ENCODE measurements at places on chromosomes 6 and 20.

- DNase-seq = no peak
Measured at GRCh38 chr6:111250791-111251354, 163.6 kb downstream of the SLC16A10 start.

DNA sequence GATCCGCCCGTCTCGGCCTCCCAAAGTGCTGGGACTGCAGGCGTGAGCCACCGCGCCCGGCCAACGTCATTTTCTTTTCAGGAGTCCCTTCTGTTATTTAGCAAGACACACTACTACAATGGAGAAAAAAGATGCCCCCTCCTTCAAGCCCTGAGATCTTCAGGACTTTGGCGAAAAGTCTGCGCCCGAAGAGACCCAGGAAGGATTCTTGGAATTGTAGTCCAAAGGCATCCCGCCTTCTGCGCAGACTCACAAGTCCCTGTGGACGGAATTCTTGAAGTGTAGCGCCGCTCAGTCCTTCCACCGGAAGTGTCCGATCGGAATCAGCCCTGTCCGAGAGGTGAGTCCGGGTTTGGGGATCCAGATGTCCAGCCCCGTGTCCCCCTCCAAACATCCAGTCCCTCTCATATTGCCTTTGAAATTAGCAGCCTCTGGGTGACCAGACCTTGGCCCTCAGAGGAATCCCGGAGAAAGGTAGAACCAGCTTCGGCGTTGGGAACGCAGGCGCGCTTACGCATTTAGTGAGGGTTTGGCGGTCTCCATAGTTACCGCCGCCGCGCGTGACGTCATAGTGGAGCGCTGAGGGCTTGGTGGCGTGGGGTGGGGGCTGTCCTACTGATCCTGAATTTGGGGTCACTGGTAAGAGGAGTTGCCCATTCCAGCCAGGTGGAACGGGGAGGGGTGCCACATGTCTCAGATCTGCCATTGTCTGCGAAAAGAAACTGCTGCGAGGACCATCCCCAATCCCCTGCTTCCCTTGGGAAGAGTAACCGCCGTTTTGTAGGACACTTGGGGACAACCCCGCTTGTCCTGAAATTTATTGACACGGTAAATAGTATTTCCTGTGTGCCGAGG is 490 bp downstream of the ZNF165 start:
- DNase-seq = peak; percentile 68

GRCh38 chr6:2266841-2267240 is 21.4 kb upstream of the GMDS start:
- DNase-seq = no peak

GRCh38 chr6:109454496-109455436 is 806 bp downstream of the MICAL1 start:
- no peak for DNase-seq

GRCh38 chr20:39638731-39639130 is 676.6 kb downstream of the DHX35 start:
- no peak for DNase-seq

DNA sequence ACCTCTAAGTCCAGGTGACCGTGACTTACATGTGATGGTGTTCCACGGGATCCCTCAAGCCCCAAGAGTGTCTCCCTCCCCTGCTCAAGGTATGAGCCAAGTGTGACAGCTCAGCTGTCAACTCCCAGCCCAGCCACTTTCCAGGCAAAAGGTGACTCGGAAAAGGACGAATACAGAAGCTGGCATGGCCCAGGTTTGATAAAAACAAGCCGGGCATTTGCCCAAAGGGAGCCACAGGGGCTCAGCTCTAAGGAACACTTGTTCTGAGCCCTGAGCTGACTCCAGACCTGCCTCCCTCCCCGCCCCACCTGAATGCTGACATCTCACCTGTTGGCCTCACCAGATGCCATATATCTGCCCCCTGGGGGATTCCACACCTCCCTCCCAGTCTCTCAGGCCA is 43.0 kb upstream of the BPIFA2 start:
- no peak for DNase-seq

DNA sequence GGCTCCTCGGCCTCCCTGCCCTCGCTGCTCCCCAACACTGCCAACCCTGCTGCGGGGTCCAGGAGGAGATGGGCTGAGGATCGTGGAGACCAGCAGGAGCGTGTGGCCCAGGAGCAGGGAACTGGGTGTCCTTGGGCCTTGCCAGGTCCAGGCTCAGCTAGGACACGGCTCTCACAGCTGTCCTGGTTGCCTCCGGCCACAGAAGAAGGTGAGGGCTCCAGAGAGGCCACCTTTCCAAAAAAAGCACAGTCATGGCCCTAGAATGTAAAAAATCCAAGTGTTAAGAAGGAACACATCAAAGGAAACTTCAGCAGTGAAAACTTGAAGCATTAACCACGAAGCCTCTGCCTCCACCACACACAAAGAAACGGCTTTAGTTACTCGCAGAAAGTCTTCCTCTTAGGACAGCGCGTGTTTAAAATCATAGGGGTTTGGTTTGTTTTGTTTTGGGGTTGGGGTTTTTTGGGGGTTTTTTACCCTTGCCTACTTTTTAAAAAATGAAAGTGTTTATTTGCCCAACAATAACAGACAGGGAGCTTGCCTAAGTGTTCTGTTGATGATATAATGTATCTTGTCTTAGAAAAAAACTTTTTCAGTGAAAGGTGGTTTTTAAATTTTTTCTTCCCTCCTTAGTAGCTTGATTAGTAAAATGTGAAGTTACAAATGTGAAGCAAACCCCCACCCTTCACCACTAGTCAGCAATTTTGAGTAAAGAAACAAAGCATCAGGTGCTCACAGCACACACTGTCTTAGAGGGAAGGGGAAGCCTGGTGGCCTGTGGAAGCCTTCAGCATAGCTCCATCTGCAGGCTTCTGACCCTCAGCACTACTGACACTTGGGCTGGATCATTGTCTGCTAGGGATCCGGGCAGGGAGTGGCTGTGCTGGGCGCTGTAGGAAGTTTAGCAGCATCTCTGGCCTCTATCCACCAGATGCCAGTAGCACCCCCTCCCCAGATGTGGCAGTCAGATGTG is 60.0 kb downstream of the PTPN1 start:
- no peak for DNase-seq

DNA sequence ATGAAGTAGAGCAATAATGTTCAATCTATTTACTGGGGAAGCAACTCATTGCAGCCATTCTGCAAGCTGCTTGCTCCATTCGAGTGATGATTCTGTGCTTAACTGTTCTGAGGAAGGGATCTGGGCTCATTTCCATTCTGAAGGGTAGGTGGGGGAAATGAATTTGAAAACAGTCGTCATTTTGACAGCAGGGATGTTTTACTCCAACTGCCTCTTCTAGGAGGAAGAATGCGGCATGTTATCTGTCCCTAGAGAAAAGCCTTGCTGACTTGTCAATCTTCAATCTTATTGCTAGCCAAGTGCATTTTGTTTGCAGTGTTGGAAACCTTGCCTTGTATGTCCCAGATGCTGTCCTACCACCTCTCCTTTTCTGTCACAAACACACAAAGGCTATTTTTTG is 105.9 kb downstream of the PRDM13 start:
- no peak for DNase-seq

DNA sequence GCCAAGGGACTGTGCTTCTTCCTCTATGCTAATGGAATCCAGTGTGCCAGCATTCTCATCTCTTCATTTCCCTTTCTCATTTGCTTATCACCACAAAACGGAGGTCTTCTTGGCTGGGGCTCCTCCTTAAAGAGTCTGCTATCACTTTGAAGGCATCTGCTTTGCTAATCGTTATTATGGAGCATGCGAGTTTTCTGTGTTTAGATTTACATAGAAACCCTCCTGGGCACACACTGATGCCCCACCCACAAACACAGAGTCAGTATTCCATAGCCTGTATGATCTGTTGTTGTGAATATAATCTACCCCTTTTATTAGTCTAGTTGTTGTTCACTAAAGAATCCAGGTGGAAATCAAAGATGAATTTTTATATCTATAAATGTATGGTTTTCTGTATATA is 83.4 kb upstream of the XRN2 start:
- no peak for DNase-seq

DNA sequence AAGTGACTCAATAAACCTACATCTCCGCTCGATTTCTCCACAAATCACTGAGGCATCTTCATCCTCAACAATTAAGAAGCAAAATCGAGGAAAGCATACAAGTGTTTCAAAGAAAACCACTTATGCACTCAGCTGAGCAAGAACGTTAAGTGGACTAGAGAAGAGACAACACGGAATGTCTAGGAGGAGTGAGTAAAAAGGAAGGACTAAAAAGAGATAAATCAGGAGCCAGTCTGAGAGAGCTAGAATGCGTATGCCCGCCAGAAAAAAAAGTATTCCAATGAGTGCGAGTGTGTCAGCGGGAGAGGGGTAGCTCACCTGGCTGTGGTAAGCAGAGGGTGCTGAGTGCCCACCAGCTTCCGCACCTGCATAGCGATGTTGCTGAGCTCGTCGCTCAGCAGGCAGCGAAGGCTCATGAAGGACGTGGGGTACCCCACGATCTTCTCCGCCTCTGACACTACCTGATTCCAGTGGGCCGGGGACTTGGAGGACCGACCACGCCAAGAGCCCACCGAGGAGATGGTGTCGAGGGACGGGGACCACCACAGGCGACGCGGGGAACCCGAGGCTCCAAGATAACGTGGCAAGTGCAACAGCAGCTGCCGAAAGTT is 587 bp downstream of the PDSS2 start:
- DNase-seq = peak; percentile 28

DNA sequence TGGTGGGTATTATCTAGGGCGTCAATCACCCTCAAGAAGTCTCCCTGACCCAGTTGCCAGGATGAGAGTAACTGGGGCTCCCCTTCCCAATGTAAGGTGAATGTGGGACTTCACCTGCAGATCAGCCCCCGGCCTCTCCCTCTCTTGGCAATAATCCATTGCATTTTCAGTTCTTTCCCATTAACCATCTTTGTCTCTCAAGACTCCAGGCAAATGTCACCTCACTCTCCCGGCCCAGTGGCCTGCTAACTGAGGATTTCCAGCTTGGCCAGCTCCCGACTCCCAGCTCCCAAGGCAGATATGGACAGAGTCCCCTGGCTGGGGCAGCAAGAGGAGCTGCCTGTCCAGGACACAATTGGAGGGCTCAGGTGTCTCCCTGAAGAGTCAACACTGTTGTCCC is 7.3 kb downstream of the ETV7 start:
- no peak for DNase-seq

- no peak for DNase-seq
Measured at GRCh38 chr6:51467231-51467952, 620.0 kb downstream of the PKHD1 start.

GRCh38 chr6:26243132-26243531 is 121.9 kb upstream of the BTN3A2 start:
- DNase-seq = no peak

DNA sequence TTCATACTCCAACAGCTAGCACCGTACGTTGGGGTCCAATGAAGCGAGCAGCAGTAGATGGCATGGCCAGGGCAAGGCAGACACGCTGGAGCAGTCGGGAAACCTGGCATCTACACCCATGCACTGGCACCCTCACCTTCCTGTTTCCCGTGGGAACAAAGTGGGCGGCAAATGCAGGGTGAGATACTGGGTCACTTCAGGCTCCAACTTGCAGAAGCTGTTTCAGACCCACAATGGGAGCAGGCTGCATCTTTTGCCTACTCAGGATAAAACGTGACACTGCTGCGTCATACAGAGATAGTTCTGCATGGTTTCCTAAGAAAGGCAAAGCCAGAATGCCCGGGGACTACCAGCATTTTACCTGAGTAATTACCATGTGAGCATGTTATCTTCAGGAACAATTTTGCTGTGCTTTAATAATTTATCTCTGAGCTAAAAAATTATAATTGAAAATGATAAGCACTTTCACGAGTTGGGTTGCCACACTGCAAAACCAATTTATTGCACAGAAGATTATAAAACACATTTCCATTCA is 10.9 kb upstream of the CD93 start:
- no peak for DNase-seq

GRCh38 chr6:131519670-131520436 is 53.2 kb upstream of the ARG1 start:
- peak; percentile 58 for DNase-seq

- DNase-seq = peak; percentile 8
Measured at GRCh38 chr20:41664584-41664983, 46.4 kb upstream of the CHD6 start.

GRCh38 chr6:67175101-67175500 is 1460.0 kb upstream of the ADGRB3 start:
- no peak for DNase-seq

- DNase-seq = no peak
Measured at GRCh38 chr6:138129190-138129589, 22.0 kb upstream of the PERP start.

DNA sequence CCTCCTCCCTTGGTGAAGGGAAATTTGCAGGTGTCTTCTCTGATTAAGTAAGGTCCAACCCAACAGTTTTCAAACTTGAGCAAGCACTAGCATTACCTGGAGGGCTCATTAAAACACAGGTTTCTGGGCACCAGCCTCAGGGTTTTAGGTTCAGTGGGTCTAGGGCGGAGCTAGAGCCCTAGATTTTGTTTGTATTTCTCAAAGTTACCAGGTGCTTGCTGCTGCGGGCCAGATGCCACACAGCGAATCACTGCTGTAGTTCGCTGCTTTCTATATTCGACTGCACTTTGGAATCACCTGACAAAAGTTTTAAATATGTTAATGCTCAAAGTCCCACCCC is 869 bp downstream of the COL21A1 start:
- DNase-seq = no peak

DNA sequence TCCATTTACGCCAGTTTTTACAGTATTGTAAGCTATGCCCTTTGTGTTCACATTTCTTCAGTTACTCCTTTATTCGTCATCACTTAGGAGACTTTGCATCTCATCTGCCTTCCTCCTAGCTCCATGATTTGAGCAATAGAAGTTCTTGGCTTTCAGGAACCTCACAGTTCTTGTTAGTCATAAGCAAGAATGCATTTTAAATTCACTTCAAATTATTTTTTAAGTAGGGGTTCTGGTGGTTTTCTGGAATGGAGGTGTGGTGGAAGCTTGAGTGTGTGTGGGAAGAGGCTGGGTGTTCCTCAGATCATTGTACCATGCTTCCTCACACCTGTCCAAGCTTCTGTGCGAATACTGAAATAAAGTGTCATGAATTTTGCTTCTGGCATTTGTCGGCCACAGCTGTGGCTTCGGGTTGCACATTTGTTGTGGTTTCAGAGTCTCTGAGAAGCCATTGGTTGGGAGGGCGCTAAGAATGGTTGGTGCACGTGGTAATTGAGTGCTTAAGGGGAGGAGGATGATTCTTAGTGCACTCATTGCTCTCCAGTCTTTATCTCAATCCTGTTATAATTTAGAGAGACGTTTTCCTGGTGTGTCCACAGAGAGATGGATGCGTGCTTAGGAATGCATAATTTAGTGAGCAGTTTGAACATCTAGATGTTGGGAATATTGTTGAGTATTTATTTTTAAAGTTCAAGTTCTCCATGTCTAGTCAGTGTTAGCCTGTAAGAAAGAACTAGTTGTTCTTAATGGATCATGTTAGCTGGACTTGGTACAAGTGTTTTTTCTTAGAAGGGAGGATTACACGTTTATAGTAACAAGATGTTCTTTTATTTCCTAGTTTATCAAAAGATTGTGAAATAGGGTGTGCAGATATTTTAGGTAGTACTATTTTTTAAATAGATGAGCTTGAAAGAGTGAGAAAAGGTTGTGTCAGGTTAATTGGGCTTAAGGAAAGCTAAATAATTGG is 31.9 kb downstream of the FOXO3 start:
- no peak for DNase-seq

GRCh38 chr20:47413189-47413588 is 56.7 kb upstream of the ZMYND8 start:
- no peak for DNase-seq

GRCh38 chr20:48096212-48096875 is 311.1 kb upstream of the SULF2 start:
- no peak for DNase-seq

Measured in HuH-7 (cell line).